ENCODE measurements at places on chromosomes 16 and 17. TPM values are rescaled to one million over a fixed set of nuclear protein-coding genes. Genes with fewer than 3 reads are reported as not detected.

GRCh38 chr17:51673070-51673469 lies 412.7 kb downstream of the UTP18 start:
- H3K36me3 ChIP-seq, result no peaks in the 10 kb centered on the region
- no peak overlapping the region for H3K4me3 ChIP-seq
- H3K27ac ChIP-seq, result no peak overlapping the region
- H3K4me1 ChIP-seq, result no peaks in the 10 kb centered on the region
- DNase-seq, result no peak
- peaks cover 2% of the 10 kb centered on the region for H3K27me3 ChIP-seq

DNA sequence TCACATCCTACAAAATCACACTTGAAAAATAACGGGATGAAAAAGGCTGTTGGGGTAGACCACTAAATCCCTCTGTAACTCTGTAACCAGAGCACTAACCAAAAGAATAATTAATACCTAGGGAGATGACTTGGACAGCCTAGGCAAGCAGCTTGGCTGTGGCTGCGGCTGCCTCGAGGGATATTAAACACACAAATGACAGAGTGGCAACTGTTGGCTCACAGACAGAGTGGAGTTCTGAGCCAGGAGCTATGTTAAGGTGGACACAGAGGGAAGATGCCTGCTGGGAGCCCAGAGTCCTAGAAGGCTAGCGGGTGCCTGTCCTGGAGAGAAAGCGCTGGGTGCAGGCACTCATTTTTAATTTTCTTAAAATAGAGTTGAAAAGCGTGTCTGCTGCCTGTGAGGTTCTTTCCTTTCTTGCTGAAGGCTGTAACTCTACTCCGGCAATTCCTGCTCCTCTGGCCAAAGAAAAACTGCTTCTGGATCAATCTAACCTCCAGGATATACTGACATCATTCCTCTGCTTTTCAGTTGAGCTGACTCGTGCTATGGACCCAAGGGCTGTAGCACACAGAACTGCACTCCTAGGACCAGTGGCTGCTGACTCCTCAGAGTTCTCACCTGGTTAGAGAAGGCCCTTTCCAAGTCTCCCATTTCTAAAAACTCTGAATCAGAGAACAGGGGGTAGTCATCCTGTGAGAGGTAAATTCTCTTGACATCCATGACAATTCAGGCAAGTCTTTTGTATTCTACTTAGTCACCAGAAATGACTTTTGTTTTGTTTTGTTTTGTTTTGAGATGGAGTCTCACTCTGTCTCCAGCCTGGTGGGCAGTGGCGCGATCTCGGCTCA lies 147.9 kb downstream of the STX8 start:
- no peaks in the 10 kb centered on the region for H3K27me3 ChIP-seq
- no peaks in the 10 kb centered on the region for H3K4me1 ChIP-seq
- no peak overlapping the region for H3K27ac ChIP-seq
- H3K4me3 ChIP-seq, result no peak overlapping the region
- DNase-seq, result no peak
- no peaks in the 10 kb centered on the region for H3K36me3 ChIP-seq

DNA sequence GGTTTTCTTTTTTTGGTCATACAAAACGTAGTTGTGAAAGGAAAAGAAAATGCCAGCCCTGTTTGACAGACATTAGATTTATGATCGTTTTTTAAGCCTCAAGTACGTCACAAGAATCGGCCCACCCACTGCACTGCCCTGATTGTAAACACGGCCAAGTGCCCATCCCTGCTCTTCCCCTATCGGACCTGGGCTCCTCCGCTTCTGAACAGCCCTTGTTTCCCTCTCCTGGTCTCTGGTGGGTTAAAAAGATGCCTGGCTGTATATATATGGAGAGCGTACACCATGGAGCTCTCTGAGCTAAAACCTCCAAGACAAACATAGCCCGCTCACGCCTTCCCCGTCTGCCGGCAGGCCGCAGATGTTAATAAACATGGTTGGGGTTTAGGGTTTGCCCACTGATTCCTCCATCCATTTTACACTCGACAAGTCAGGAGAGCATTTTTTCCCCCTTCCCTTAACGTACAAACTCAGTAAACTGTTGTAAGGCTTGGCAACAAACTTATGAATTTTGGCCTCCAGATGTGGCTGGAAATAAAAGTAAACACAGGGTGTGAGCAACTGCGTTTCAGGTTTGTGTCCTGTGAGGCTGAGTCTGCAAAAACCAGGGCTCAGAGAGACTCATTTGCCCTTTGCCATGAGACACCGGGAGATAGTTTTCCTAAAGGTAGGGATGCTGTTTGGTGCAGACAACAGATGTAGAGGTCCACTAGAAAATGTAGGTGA lies 325.9 kb downstream of the SOX9 start:
- no peaks in the 10 kb centered on the region for H3K27me3 ChIP-seq
- H3K4me3 ChIP-seq, result no peak overlapping the region
- DNase-seq, result no peak
- no peak overlapping the region for H3K27ac ChIP-seq

GRCh38 chr17:69326377-69327059 lies 415 bp downstream of the ABCA5 start:
- no peaks in the 10 kb centered on the region for H3K36me3 ChIP-seq
- H3K4me3 ChIP-seq, result peak overlapping the region; percentile 77
- peaks cover 19% of the 10 kb centered on the region for H3K4me1 ChIP-seq
- peak overlapping the region; percentile 46 for H3K27ac ChIP-seq

- H3K4me3 ChIP-seq, result no peak overlapping the region
- H3K27me3 ChIP-seq, result no peaks in the 10 kb centered on the region
- H3K27ac ChIP-seq, result no peak overlapping the region
Observed at GRCh38 chr17:14311981-14312380, 11.1 kb downstream of the HS3ST3B1 start.

DNA sequence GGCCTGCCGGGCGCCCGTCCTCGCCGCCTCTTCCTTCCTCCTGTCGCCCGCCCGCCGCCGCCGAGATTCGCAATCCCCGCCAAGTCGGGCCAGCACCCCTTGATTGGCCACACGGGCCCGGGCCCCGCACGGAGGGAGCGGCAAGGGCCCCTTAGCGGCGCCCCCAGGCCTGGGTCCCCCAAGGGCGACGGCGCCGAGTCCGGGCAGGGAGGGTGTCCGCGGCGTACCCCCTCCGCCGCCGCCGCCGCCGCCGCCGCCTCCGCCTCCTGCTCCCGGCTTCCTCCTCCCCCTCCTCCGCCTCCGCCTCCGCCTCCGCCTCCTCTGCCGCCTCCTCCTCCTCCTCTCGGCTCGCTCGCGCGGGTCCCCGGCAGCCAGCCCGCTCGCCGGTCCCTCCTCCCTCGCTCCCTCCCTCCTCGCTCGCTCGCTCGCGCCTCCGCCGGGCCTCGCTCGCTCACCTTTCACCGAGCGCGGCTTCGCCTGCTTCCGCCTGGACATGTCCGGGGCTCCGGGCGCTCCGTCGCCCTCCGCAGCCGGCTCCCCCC lies 561 bp downstream of the ZNF423 start:
- no peaks in the 10 kb centered on the region for H3K36me3 ChIP-seq
- H3K4me1 ChIP-seq, result peaks cover 38% of the 10 kb centered on the region
- H3K4me3 ChIP-seq, result peak overlapping the region; percentile 24
- peaks cover 38% of the 10 kb centered on the region for H3K27me3 ChIP-seq
- H3K27ac ChIP-seq, result no peak overlapping the region

DNA sequence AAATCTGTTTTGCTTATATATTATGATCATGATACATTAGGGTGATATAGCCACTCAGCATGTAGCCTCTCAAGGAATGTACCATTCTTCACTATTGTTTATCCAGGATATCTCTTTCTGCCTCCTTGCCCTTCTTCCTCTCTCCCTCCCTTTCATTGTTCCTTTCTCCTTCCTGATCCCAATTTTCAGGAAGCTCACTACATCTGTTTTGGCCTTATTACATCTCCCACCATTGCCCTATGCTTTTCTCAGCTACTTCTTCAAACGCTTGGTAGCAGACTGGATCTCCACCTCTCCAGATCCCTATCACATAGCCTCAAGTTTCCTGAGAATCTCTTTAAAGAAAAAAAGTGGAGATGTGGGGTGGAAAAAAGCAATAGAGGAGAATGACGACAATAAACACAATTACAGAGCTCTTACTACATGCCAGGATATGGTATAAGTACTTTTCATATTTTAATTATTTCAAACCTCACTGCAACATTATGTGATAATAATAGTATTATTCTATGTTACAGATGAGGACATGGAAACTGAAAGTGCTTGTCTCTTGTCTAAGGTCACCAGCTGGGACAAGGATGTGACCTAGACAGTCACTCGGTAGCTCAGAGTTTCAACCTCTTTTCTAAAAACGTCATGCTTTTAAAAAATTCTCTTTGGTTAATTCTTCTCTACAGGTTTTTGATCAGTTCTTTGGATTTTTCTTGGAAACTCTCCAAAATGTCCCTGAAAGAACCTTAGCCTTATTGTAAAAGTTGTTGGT lies 959.1 kb downstream of the CDH11 start:
- no peaks in the 10 kb centered on the region for H3K4me1 ChIP-seq
- H3K36me3 ChIP-seq, result no peaks in the 10 kb centered on the region
- no peak overlapping the region for H3K27ac ChIP-seq

GRCh38 chr16:71351558-71351901 lies 7.0 kb upstream of the CALB2 start:
- DNase-seq, result no peak
- no peak overlapping the region for H3K4me3 ChIP-seq
- no peaks in the 10 kb centered on the region for H3K4me1 ChIP-seq

DNA sequence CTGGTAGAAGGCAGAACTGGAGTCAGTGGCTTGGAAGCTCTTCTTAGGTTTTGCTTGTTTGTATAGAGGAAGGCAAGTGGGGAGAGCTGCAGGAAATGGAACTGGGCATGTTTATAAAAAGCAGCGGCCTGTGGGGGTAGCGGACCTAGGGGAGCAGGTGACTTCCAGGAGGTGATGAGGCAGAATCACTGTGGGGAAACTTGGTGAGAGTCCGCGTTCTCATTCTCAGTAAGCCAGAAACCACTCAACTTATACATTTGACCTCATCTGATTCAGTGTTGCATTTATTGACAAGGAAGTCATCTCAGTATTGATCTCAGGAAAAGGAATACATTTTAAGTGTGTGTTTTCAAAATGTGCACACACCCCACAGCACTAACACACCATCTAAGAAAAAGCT lies 299.8 kb downstream of the CNTNAP4 start:
- no peak overlapping the region for H3K4me3 ChIP-seq
- no peak for DNase-seq
- H3K27ac ChIP-seq, result no peak overlapping the region
- no peaks in the 10 kb centered on the region for H3K27me3 ChIP-seq
- no peaks in the 10 kb centered on the region for H3K36me3 ChIP-seq

DNA sequence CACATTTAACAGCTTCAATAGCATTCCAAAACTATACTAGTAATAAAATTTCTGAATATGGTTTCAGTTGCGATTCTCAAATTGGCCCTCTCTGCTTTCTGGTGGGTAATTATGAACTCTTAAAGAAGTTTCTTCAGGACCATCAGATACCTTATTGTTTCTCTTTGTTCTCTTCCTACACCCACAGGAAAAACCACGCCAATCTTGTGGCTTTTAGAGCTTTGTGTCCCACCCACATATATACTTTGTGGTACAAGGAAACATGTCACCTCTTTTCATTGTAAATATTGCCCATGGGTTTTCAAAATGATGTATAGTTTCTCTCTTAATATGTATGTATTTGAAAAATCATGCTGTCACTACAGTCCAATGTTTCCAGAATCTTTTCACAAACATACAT lies 12.1 kb downstream of the ABCA9 start:
- H3K4me1 ChIP-seq, result no peaks in the 10 kb centered on the region
- no peaks in the 10 kb centered on the region for H3K36me3 ChIP-seq
- H3K27me3 ChIP-seq, result no peaks in the 10 kb centered on the region
- H3K27ac ChIP-seq, result no peak overlapping the region
- H3K4me3 ChIP-seq, result no peak overlapping the region
- no peak for DNase-seq

- H3K27ac ChIP-seq, result no peak overlapping the region
- no peak for DNase-seq
- H3K4me1 ChIP-seq, result no peaks in the 10 kb centered on the region
- no peak overlapping the region for H3K4me3 ChIP-seq
- H3K27me3 ChIP-seq, result no peaks in the 10 kb centered on the region
Observed at GRCh38 chr17:19249681-19250080, 12.5 kb downstream of the EPN2 start.

GRCh38 chr17:65060631-65061254 lies 4.2 kb upstream of the GNA13 start:
- H3K4me3 ChIP-seq, result no peak overlapping the region
- H3K27ac ChIP-seq, result no peak overlapping the region
- no peaks in the 10 kb centered on the region for H3K36me3 ChIP-seq
- no peaks in the 10 kb centered on the region for H3K27me3 ChIP-seq

DNA sequence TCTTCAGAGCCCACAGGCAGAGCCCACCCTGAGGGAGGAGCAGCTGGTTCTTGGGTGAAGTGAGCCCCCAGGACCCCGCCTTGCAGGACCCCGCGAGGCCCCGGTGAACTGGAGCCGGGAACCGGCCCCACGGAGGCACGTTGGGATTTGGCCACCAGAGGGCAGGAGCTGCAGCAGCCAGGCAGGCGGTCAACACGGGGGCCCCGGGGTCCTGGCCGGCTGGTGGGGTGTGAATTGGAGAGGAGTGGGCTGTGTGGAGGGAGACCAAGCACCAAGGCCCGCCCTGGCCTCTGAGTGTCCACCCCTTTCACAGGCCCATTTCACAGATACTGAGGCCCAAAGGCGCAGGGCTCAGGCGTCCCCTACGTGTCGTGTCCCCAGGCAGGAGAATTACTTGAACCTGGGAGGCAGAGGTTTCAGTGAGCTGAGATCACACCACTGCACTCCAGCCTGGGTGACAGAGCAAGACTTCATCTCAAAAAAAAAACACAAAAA lies 2.2 kb downstream of the DPEP1 start:
- H3K4me1 ChIP-seq, result peaks cover 17% of the 10 kb centered on the region
- H3K36me3 ChIP-seq, result no peaks in the 10 kb centered on the region
- DNase-seq, result no peak
- no peak overlapping the region for H3K27ac ChIP-seq
- H3K4me3 ChIP-seq, result no peak overlapping the region

DNA sequence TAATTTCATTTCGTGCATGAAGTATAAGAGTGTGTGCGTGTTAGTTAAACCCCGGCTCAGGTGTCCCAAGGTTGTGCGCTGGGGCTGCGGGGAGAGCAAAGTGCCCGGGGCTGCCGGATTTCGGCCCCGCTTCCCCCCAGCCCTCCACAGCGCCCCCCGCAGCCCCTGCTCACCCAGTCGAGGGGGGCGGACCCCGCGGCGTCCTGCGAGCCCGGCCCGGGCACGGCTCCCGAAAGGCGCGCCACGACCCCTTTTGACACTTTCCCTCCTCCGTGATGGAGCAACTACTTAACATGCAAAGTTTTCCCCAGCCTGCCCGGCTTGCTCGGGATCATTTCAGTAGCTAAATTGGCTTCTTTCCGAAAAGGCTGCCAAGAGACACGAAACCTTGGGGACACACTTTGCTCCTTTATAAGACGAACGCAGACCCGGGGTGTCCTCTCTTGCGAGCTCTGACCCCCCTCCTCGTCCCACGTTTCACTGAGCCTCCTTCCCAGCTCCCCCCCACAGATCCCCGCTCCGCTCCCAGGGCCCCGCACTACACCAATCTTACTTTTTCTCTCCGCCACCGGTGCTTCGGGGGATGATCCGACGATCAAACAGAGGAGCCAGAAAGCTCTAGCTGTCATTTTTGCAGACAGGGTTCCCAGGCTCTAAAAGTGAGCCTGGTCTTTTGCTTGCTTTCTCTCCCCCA lies 552 bp downstream of the C17orf58 start:
- H3K4me1 ChIP-seq, result peaks cover 39% of the 10 kb centered on the region

GRCh38 chr17:29246628-29247027 lies at the start of gene CRYBA1:
Gene CRYBA1, plus strand, starts transcription at chr17:29246859. Its CDS starts 5 bp downstream, at chr17:29246864.
- H3K27me3 ChIP-seq, result no peaks in the 10 kb centered on the region
- no peak within 1 kb of the TSS for H3K4me3 ChIP-seq
- H3K36me3 ChIP-seq, result no peaks in the 10 kb centered on the region
- no peak within 1 kb of the TSS for H3K27ac ChIP-seq

- H3K27me3 ChIP-seq, result no peaks in the 10 kb centered on the region
- peaks cover 43% of the 10 kb centered on the region for H3K36me3 ChIP-seq
- no peak overlapping the region for H3K4me3 ChIP-seq
- H3K4me1 ChIP-seq, result peaks cover 3% of the 10 kb centered on the region
- H3K27ac ChIP-seq, result no peak overlapping the region
- no peak for DNase-seq
Observed at GRCh38 chr16:1387331-1387730, 27.2 kb downstream of the UNKL start.

Gene ACE
- total RNA-seq, result 7.4 TPM

Gene HEATR9
- total RNA-seq, result 0.47 TPM

Gene TMEM132E
- not detected for total RNA-seq
